Stimulated activated CD8-positive, alpha-beta memory T cell treated with anti-CD3 and anti-CD28 coated beads, Interleukin-7, amount 100 ng/mL, for 1 hour (primary cell): ENCODE measurements at places on chromosomes 6 and 20.

- no peak for DNase-seq
These were observed 516 bp downstream of the TMEM151B start for GRCh38 chr6:44270526-44271405.

DNA sequence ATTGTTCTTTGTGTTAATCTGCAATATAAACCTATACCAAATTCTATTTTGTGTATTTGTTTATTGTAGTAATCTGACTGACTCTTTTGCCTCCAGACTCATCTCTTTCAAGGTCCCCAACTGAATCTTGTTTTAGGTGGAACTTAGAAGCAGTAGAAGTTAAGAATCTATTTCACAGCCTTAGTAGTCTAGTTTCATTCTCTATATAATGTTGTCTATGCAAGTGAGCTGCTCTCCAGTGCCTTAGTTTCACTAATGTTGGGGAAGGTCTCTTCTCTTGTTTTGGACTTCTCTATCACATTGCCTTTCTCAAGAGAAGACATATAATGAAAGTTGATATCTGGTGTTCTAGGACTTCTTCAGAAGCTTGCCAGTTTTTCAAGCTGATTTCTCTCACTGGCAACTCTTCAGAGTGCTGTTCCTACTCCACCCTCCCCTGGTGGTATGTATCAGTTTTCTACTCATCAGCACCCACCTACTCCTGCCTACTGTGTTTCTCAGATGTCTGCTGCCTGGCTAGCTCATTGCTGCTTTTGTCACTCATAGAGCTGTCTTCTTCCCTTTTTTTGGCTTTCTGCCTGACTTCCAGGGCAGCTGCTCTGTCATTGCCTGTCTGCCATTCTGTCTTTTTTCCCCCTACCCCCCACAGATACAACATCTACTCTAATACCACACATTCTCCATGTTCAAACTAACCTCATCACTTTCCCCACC is 82.1 kb downstream of the PTPRA start:
- no peak for DNase-seq

- no peak for DNase-seq
These were observed 43.6 kb downstream of the SOBP start for GRCh38 chr6:107533415-107534059.

DNA sequence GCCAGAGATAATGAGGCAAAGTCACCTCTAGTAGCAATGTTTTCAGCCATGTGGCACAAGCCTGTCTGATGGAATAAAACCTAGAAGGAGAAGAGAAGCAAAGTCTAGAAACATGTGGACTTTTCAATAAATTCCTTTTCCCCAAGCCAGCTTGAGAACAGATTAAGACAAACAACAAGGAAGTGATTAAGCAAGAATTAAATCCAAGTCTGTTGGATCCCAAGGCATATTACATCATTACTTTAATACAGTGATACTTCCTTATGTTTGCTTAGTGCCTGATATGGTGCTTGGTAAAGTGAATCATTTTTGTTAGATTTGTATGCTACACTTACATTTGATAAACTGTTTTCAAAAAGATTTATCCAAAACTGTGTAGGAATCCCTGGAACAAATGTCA is 260.3 kb upstream of the FAM83B start:
- no peak for DNase-seq

- no peak for DNase-seq
These were observed 37.8 kb downstream of the ZNF451 start for GRCh38 chr6:57127763-57128162.

- no peak for DNase-seq
These were observed 49.1 kb downstream of the MAP7 start for GRCh38 chr6:136501096-136501495.

DNA sequence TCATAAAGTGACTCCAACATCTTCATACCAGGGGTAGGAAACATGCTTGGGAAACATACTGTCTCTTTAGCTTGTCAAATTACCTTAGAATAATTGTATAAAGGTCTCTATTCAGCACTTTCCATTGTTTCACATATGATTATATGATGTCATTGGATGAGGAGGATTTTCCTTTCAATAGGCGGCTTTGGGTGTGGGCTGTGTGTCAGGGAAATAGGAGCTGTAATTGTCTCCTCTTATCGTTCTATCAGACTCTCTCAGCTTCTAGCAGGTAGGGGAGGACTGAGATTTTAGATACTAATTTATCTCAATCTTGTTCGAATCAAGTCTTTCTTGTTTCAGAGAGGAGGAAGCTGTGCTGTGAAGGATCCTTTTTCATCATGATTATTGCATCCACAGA is 179.4 kb upstream of the OLIG3 start:
- no peak for DNase-seq

DNA sequence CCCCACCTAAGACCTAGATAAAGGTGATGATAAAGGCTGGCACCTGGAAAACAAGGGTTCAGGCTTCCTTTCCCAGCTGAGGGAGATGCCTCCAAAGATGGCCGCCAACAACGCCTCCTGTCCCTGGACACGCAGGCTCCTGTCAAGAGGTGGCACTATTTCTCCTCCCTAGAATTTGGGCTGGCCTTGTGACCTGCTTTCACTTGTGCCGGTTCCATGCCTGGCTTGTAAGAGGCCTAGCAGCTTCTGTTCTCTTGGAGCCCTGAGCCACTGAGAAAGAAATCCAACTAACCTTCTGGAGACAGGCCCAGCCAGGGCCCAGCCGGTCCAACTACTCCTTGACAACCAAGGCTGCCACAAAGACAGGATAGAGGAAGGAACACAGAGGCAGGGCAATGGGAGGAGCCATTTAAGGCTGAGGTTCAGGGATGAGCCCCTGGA is 60.2 kb upstream of the RALY start:
- DNase-seq, result peak; percentile 4

DNA sequence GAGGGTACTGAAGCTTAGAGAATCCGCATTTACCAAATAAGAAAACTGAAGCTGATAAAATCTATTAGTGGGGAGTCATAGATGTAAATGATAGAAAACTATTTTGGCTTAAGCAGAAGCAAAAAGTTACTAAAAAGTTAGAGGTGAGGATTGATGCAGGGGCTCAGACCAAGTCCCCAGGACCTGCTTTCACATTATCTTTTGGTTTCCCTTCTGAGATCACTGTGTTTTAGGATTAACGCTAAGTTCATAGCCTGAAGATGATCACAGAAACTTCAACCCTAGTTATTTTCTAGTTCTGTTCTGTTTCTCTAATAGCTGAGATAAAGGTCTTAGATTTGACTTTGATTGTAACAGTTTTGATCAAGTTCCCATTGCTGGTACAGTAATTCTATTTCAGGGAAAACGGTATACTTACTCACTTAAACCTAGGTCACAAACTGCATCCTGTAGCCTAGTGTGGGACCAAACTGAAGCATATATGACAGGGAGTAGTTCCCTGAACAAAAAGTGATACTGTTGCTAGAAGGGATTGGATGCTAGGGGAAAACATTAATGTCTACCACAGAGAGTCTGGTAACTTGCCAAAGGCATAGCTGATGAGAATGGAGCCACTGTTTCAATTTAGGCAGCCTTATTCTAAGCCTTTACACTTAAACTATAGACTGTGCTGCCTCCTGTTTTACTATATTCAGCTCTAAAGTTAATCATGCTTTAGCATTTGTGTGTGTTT is 13.1 kb downstream of the CYB5R4 start:
- no peak for DNase-seq

GRCh38 chr20:63089051-63089907 is 82.5 kb upstream of the BHLHE23 start:
- DNase-seq, result no peak

GRCh38 chr6:105389543-105389942 is 13.3 kb downstream of the PREP start:
- no peak for DNase-seq

GRCh38 chr6:41263267-41263666 is 23.2 kb downstream of the TREM1 start:
- no peak for DNase-seq

GRCh38 chr6:67914419-67914818 is 720.7 kb upstream of the ADGRB3 start:
- DNase-seq, result no peak

DNA sequence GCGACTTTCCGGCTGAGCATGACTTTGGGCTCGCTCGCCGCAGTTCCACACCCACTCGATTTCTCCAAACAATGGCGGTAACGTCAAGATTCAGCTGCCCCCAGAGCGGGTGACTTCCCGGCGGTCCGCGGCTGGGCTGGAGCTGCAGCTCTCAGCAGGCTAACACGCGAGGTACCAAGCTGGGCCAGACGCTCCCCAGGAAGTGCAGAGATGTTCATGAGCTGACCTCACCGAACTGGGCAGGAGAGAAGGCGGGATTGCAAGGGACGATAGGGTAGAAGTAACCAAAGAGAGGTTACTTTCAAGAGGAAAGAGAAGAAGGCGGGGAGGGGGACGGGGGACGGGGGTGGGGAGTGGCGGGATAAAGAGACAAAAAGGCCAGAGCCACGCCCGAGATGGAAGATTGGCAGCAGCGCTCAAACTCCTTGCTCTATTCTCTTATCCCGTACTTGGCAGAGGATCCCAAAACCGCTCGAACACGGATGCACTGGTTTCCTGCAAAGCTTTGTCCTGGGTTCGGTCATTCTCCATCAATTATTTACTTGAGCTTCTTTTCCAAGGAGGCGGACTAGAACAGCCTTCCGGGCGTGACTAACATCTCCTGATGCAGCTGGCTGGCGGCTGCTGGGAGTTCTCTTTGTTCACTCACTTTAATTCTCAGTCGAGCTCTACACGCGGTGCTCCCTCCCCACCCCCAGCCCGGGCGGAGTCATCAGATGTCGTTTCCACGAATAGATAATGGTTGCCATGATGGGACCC is at the start of gene MTCL3:
Gene MTCL3, minus strand, starts transcription at position 626 of the 759 bp plus-strand sequence.
- no peak for DNase-seq

DNA sequence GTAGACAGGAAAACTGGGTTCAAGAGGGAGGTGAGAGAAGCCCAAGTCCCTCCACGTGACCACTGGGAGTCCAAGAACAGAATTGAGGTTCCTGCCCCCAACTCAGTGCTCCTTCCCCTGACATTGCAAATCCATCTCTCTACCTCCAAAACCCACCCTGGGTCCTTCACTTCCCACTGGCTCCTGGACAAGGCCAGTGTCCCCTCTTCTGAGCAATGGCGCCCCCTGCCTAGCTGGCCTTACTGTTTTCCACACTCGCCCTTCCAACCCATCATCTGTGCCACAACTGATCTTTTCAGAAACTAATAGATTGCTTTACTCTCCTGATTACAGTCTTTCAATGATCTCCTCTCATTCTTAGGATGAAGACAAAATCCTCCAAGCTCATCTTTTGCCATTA is 200.3 kb downstream of the ANKRD60 start:
- DNase-seq, result no peak

DNA sequence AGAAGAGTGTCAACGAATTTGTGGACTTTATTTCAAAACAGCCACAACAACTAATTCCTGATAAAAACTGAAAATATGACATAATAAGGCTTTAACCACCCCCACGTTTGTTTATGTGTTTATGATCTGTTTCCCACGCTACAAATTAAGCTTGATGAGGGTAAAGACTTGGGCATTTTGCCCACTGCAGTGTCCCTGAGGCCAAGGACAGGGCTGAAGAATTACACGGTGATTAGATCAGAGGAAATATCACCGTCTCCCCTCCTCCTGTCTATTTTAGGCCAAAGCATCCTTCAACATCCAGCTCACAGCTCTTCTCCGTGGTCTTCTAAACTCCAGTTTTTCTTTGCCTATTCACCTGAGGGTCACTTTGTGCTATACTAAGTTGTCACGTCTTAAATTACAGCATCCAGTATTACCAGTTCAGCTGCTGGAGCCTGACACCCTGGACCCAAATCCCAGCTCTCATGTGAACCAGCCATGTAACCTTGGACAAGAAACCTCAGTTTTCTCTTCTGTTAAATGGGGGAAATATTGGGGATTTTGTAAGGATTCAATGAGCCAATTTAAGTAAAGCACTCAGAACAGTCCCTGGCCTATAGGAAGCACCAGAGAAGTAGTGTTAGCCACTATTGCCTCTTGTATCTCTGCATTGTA is 15.2 kb upstream of the ARFGEF2 start:
- no peak for DNase-seq

- DNase-seq, result no peak
These were observed 151.3 kb downstream of the SLC16A10 start for GRCh38 chr6:111238464-111239119.

- DNase-seq, result no peak
These were observed 3.2 kb downstream of the DEF6 start for GRCh38 chr6:35300848-35301247.

DNA sequence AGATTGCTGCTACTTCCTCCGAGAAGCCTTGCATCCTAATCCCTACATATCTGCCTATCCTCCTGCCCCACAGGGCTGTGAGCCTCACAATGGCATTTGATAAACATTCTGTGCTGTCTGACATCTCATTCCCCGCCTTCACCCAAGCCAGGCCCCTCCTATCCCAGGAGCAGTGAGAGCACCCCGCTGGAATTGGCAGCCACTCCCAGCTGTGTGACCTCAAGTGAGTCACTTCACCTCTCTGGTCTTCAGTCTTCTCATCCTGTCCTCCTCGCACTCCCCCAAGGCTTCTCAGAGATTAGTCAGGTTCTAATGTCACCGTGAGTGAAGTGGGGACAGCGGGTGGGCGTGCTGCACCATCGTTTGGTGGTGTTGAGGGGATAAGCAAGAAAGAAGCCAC is 81.7 kb downstream of the CDH22 start:
- no peak for DNase-seq

- no peak for DNase-seq
These were observed 530.8 kb downstream of the BCKDHB start for GRCh38 chr6:80637312-80637711.

DNA sequence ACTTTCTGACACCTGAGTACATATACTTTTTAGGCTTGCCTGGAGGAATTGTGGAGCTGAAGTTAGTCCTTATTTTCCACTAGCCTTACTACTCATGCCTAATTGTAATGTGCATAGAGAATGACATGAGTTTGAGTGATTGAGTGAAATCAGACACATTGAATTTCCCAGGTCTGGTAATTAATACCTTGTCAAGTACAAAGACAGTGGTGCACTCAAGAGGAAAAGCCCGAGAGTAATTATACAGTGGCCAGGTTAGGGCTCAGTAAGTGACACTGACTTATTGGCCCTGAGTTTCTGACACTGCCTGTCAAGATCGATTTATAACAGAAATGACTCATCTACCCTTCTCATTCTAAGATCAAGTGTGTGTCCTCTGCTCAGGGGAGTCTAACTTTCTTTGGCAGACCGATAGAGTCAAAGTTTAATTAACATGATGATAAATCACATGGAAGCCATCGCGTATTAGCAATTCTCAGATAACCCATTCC is 288.3 kb downstream of the TPBG start:
- DNase-seq, result no peak

- DNase-seq, result no peak
These were observed 2.4 kb upstream of the MDGA1 start for GRCh38 chr6:37699887-37700619.

- no peak for DNase-seq
These were observed 511.2 kb upstream of the JARID2 start for GRCh38 chr6:14734416-14735340.
